ENCODE measurements at places on chromosomes 13 and 19.

DNA sequence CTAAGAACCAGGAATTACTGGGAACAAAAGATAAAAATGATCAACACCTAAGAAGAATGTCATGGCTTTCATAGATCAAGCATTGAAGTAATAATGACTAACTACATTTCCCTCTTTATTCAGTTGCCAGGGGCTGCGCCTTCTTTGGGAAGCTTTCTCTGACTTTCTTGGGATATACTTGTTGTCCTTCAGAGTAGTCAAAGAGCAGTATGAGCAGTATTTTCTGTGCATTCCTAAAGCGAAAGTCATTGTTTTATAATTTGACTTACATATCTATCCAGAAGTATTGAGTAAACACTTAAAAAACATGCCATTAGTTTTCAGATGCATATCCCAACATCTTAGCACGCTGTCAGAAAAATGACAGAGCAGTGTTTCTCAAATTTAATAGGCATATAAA is 2412.4 kb downstream of the PCDH9 start:
- no peak for DNase-seq

DNA sequence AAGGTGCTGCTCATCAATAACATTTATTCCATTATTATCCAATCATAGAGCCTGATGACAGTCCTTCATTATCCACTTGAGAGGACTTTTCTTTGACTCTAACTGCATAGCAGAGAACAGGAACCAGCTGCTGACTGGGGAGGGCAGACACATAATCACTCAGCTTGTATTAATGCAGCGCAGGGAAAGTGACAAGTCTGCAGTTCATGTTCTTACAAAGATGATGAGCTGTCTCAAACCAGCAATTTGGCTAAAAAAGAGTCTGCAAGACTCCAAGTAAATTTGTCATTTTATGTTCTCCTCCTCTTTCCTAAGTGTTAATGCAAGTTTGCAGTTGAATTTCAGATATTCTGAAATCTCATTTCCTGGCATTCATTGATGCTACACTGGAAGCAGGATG is 40.0 kb upstream of the CBY2 start:
- DNase-seq = no peak

DNA sequence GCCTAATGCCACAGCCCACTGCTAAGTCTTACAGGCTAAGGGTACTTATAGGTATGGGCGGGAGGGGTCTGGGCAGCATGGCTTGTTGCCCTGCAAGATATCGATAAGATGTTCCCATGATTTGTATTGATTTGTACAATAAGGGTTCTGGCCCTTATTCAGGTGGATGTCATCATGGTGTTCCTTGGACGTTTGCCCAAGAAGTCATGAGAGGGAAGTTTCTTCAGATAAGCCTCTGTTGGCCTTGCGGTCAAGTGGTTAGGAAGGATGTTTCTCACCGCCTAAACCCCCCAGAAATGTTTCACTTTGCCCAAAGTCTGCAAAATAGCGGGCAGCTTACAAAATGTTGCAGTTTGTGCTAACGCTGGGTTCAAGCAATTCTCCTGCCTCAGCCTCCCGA is 7.3 kb downstream of the PARP4 start:
- DNase-seq = no peak

- DNase-seq = no peak
These were observed 8.1 kb downstream of the FAM187B start for GRCh38 chr19:35220315-35220921.

GRCh38 chr19:34298891-34299520 is 44.7 kb downstream of the GARRE1 start:
- DNase-seq = no peak

DNA sequence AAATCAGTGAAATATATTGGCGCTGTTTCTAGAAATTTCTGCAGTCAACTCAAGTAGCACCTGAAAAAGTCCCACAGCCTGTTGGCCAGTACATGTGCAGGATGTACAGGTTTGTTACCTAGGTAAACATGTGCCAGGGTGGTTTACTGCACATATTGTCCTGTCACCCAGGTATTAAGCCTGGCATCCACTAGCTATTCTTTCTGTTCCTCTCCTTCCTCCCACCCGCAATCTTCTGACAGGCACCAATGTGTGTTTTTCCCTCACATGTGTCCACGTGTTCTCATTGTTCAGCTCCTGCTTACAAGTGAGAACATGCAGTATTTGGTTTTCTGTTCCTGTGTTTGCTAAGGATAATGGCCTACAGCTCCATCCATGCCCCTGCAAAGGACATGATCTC is 13.1 kb upstream of the SCEL start:
- DNase-seq = no peak

- no peak for DNase-seq
These were observed 17.8 kb downstream of the ALOX5AP start for GRCh38 chr13:30753030-30753616.

Measured in activated naive CD8-positive, alpha-beta T cell treated with anti-CD3 and anti-CD28 coated beads for 36 hours (primary cell).